Muscle of arm (tissue), 14 donors: ENCODE measurements at places on chromosomes 16 and 17.
A peak's percentile ranks its signal among the peaks of the same experiment; 100 is the strongest.

GRCh38 chr17:54749157-54749556, 151.5 kb upstream of the TOM1L1 start:
- no peak for DNase-seq

GRCh38 chr16:15617901-15618300, 25.1 kb downstream of the MARF1 start:
- no peak for DNase-seq

GRCh38 chr17:70492368-70492767, 323.0 kb downstream of the KCNJ2 start:
- DNase-seq = no peak

DNA sequence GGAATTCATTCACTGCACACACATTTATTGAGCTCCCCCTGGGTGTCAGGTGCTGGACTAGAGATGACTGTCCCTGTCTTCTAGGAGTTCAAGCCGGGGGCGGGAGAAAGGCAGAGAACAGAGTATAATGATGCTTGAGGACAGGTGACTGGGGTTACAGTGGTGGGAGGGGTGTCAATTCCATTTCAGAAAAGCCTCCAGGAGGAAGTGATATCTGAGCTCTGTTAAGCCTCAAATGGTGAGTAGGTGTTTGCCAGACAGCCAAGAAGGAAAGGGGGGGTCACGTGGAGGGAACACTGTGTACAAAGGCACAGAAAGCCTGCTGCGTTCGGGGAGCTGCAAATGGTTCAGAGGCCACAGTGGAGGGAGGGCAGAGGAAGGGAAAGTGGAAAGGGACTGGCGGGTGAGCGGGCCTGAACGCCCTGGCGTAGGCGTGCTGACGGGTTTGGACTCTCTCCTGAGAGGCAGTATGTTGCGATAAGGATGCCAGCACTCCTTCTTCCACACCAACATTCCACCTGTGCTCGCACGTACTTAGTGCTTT, 9.7 kb upstream of the NXPH3 start:
- DNase-seq = no peak

DNA sequence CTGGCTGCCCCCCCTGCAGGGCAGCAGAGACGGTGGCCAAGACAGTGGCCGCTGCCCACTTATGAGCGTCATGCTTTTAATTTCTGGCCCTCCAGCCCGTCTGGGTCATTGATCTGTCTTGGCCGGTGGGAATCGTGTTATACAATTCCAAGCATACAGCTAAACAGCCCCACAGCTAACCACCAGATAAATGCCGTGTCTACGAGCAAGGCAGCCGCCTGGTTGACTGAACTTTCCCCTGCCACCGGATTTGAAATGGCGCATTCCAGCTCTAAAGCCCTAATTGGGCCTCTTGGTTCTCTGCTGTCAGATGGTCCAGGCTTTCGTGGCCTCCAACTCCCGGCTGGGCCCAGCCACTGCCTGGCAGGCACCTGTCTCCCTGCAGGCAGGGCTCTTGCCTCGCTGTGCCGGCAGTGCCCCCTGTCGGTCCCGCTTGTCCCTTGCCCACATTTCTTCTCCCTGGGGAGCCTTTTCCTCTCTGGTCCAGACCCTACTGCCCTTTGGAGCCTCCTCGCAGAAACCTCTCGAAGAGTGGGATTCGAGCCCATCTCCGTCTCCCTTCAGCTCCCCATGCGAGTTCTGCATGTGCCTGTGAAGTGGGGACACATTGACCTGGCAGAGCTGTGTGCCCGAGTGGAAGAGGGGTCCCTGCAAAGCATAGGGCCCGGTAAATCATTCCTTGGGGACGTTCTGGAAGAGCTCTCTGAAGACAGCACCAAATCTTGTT, 1.8 kb upstream of the RBFOX3 start:
- no peak for DNase-seq

DNA sequence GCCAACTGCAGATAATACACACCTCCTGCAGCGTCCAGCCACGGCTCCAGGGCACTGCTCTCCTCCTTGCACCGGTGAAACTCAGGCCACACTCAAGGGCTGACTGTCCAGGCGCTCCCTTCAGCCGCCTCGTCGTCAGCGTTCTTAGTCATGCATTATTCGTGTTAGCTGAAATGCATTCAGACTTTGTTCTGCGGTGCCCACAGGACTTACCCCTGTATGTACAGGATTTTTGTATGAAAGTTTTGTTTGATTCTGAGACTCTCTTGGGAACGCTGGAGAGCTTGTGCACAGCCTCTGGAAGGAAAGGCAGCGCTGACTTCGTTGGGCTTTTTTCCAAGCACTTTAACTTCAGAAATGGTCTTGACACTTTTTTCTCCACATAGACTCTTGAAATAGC, 22.1 kb downstream of the CIBAR2 start:
- DNase-seq = no peak

GRCh38 chr16:52422307-52422706, 124.6 kb downstream of the TOX3 start:
- DNase-seq = no peak

DNA sequence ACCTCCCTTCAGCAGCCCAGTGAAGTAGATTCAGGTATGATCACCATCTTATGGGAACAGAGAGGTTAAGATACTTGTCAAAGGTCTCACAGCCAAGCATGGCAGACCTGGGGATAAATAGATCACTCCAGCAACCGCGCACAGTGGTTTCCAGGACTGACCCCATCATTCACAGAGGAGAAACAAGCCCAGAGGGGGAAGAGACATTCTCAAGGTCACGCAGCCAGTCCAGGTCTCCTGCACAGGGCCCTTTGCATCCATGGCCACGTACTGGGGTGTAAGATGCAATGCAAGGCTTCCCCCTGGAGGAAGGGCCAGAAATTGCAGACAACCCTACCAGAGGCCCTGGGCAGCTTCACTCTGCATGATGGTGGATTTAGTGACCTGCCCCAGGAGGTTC, 19.9 kb downstream of the TLE7 start:
- DNase-seq = no peak

DNA sequence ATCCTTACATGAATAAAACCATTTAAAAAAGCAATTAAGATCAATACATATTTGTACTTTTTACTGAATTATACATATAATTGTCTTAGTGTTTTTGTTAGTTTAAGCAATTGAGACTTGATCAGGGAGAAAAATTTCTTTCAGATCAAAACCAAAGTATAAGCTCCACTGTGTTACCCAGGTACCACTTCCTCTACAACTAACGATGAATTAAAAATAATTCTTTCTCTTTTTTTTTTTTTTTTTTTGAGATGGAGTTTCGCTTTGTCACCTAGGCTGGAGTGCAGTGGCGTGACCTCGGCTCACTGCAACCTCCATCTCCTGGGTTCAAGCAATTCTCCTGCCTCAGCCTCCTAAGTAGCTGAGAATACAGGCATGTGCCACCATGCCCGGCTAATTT, 6.8 kb downstream of the FBXO47 start:
- DNase-seq = no peak

GRCh38 chr16:75265911-75266701, 14.7 kb upstream of the BCAR1 start:
- peak; percentile 71 for DNase-seq

DNA sequence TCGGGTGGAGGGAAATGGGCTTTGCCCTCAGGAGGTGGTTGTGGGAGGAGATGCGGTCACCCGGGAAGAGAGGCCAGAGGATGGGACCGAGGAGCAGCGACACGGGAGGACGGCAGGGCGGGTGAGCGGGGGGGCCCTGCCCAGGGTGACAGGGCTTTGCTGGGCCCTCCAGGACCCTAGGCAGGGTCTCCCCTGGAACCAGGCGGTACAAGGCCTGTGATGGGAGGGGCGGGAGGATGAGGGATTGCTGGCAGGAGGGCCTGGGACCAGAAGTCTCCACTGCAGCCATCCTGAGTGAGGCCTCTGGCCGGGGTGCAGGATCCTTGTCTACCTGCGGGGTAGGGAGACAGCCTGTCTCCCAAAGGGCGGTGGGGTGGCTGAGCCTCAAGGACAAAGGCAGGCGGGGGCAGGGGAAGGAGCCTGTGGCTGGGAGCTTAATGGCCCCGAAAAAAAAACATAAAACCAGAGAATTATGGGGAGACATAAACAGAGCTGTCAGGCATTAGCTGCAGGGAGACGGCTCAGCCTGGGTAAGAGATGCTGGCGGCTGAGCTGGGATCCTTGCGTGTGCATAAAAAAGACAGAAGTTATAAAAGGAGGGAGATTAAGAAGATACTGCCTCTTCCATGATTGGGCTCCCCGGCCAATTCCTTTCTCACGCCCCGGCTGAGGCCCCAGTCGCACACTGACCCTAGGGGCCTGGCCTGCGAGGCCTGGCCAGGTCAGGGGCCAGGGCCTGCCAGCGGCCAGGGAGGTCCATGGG, 66.7 kb downstream of the SREBF1 start:
- DNase-seq = no peak

GRCh38 chr17:49946964-49947584, 21.9 kb upstream of the DLX4 start:
- no peak for DNase-seq

GRCh38 chr17:39962642-39963220, at the start of gene GSDMA:
Gene GSDMA (plus strand): TSS chr17:39963004. CDS start chr17:39965688, 2,684 bp downstream.
- DNase-seq = no peak

DNA sequence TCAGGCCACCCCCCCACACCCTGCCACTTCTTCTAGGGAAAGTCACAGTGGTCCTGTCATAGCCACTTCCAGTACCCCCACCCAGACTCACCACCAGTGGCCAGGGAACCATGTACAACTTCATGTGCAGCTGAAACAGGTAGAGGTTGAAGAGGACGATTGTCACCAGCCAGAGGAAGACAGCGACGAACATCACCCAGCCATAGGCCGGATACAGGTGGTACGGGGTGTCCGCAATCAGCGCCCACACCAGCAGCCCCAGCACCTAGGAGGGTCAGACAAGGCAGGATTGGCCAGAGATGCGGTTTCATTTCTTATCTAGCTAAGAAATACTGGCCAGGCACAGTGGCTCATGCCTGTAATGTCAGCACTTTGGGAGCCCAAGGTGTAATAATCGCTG, 16.7 kb downstream of the ARL2BP start:
- DNase-seq = no peak

DNA sequence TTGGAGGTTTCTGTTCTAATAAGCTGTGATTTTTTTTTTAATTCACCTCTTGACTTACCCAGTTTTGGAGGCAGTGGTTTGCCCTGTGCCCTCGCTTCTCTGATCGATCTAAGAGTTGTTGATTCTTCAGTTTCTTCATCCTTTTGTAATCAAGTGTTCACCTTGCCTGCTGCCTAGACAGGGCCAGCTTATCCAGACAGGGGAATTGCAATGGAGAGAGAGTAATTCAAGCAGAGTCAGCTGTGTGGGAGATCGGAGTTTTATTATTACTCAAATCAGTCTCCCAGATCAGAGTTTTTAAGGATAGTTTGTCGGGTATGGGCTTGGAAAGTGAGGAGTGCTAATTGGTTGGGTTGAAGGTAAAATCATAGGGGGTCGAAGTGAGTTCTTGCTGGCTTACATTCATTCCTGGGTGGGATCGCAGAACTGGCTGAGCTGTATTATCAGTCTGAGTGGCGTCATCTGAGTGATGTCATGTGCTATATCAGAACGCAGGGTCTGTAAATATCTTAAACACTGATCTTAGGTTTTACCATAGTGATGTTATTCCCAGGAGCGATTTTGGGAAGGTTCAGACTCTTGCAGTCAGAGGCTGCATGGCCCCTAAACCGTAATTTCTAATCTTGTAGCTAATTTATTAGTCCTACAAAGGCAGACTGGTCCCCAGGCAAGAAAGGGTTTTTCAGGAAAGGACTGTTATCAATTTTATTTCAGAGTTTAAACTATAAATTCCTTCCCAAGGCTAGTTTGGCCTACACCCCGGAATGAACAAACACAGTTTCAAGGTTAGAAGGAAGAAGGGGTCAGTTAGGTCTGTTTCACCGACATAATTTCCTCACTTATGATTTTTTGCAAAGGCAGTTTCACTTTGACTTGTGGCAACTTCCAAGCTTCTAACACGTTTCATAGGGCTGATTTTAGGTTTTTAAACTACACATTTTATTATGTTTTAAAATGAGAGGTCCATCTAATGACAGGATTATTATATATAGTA, 21.5 kb upstream of the KCNJ16 start:
- no peak for DNase-seq

DNA sequence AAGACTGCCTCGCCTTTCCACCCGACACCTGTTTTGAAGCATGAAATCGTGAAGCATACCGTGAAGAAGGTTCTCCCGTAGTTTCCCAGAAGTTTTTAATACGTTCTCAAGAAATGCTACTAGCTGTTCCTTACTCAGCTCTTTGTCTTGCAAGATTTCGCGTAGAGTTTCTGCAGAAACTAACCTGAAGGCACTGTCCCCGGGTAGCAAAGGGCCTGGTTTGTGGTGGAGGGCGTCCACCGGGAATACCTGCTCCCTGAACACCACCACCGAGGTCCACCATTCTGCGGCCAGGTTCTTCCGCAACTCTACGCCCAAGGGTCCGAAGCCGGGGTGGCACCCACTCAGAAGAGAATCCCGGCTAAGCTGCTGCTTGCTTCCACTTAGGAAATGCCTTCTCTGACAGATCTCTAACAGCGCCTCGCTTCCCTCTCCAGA, 487 bp downstream of the POLG2 start:
- no peak for DNase-seq

DNA sequence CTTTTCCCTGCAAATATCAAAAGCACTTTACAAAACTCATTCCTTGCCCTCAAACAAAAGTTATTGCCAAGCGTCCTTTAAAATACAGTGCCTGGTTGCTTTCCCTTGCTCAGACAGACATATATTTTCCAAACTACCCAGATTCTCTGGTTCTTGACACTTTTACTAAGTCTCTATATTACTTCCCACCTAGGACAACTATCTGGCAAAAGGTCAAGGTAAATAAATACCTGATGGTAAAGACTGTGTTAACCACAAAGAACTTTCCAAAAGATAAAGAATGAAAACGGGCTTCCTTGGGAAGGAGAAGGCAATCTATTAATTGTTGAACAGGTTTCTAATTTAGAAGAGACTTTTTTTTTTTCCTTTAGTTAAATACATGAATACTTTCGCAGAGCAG, 1.9 kb downstream of the HS3ST3A1 start:
- DNase-seq = no peak

DNA sequence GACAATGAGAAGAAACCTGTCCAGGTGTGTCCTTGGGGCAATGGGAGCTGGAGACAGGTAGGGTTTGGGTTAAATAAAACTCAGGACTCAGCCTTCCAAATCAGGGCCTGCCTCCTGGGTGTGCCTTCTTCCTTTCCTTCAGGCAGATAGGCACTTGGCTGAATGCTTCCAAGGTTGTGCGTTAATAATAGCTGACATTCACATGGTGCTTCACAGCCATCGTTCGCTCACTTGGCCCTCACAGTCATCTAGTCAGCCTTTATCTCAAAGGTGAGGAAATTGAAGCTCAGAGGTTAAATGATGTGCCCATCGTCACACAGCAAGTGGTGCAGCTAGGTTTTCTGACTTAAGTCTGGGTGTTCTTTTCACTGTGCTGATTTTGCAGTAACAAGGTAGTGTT, 9.5 kb downstream of the NFE2L1 start:
- DNase-seq = no peak

GRCh38 chr16:84836234-84836647, 16.5 kb downstream of the CRISPLD2 start:
- DNase-seq = peak; percentile 53

GRCh38 chr17:78358538-78359320, 1.1 kb downstream of the SOCS3 start:
- DNase-seq = no peak

- no peak for DNase-seq
These were observed 70.5 kb downstream of the TIMM22 start for GRCh38 chr17:1067282-1067956.
